Neuronal stem cell (in vitro differentiated cells): ENCODE measurements at places on chromosomes 3 and 15.

DNA sequence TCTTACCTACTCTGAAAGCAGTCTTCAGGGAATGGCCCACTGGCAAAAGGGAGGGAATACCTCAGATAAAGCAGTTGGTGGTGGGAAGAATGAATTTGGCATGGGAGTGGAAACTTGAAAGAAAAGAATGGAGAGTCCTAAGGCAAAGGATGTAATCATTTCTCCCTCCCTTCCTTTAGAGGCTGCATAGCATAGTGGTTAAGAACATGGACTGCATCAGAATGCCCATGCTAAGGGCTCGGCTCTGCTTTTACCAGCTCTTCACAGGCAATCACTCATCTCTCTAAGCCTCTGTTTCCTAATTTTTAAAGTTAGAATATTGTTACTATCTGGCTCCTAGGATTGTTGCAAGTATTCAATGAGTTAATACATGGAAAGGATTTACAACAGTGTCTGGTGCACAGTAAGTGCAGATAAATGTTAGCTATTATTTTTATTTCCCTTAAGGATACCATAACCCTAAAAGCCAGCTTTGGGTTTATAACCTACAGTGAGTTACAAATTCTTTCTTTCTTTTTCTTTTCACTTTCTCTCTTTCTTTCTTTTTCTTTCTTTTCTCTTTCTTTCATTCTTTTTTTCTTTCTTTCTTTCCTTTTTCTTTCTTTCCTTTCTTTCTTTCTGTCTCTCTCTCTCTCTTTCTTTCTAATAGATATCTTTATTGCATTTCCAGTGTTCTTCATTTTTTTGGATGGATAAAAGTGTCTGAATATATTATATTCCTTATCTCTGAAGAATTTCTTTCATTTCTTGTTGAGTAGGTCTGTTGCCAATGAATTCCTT lies 23.6 kb downstream of the VEPH1 start:
- no peaks in the 10 kb centered on the region for H3K4me1 ChIP-seq
- no peaks in the 10 kb centered on the region for H3K27me3 ChIP-seq
- H3K4me3 ChIP-seq = no peak overlapping the region
- H3K27ac ChIP-seq = no peak overlapping the region
- DNase-seq = no peak

DNA sequence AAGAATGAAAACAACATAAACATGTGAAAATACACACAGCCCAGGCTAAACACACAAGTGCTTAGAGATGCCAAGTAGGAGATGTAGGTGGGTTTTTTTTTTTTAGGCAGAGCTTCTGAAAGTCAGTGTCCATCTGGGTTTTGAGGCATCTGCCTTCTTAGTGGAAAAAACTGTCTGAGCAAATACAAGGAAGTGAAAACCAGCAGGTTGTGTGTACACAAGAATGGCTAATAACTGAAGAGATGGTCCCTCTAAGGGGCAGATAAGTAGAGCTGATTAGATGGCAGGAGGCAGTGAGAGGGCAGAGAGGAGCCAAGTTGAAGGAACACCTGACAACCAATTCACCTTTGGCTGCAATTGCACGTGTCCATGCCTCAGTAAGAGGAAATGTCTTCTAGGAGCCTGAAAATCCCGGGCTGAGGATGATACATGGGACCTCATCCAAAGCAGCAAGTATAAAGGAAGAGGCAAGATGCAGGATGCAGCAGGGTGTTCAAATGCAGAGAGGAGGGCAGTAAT lies 34.9 kb downstream of the CYP19A1 start:
- H3K4me1 ChIP-seq = no peaks in the 10 kb centered on the region
- no peak for DNase-seq
- H3K27me3 ChIP-seq = no peaks in the 10 kb centered on the region
- H3K27ac ChIP-seq = no peak overlapping the region
- no peak overlapping the region for H3K4me3 ChIP-seq

DNA sequence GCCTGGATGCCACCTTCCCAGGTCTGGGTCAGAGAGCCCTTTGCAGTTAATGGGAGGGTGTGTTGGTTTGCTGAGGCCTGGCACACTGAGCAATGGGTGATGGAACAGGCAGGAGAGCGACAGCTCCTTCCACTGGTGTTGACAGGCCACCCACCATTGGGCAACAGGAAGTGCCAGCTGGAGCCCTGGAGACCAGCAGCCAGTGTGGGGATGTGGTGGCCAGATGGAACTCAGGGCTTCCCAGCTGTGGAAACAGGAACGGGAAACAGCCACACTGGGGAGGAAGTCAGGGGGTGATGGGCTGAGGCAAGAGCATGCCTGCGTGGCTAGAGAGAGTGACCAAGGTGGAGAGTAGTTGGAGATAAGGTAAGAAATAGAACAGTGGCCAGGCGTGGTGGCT lies 9.3 kb downstream of the PSTPIP1 start:
- H3K4me1 ChIP-seq = no peaks in the 10 kb centered on the region
- DNase-seq = no peak
- H3K36me3 ChIP-seq = no peaks in the 10 kb centered on the region

DNA sequence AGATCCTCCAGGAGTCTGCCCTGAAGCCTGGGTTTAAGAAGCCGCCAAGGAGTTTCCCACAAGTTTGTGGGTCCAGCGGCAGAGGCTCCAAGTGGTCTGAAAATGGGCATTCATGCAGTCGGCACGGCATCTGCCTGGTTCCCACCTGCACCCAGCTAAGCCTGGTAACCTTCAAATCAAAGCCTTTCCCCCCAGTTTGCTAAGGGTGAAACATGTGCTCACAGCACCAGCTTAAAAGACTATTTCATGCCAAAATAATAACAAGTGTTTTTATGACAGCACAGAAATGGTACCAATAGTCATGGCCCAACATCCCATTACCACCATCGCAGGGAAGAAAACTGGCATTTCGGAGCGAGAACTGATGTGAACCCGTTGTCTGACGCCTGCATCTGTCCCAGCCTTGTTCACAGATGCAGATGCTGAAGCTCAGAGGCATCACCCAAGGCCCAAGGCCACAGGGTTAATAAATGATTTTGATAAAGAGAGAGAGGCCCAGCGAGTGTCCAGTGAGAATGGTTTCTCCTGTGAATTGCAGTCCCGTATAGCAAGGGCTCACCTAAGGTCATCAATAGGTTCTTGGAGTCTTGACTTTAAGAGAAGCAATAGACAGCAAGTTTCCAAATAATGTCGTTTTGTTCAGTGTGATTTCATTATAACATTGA lies 188.0 kb upstream of the TPM1 start:
- no peaks in the 10 kb centered on the region for H3K36me3 ChIP-seq
- H3K4me3 ChIP-seq = no peak overlapping the region
- no peak for DNase-seq
- no peak overlapping the region for H3K27ac ChIP-seq
- H3K4me1 ChIP-seq = peaks cover 11% of the 10 kb centered on the region

GRCh38 chr3:13007251-13007941 lies 65.8 kb downstream of the IQSEC1 start:
- no peaks in the 10 kb centered on the region for H3K36me3 ChIP-seq
- DNase-seq = no peak
- no peaks in the 10 kb centered on the region for H3K27me3 ChIP-seq
- no peak overlapping the region for H3K4me3 ChIP-seq

DNA sequence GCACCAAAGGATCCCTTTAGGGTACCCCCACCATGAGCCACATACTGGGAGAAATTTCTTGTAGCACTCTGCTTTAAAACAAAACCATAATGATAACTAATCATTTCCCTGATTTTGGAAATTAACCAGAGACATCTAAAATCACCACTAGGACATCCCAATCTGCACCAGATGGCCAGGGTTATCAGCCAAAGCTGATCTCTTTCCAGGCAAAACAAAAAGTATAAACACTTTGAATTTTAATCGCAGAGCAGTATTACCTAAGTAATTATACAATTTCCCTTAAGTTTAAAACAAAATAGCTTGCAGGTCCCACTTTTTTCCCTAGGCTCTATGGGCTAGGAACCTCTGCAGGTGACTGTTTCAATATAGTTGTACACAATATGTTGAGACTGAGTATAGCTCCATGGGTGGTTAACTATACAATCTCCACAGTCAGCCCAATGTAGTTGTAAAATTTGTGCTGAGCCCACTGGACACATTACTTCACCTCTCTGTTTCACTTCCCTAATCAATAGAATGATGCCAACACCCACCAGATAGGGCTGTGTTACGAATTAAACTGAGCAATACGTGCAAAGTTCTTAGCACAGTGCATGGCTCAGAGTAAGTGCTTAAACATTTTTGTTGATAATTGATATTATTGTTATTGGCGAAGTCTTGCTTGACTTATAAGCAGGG lies 629 bp upstream of the NOX5 start:
- H3K4me1 ChIP-seq = no peaks in the 10 kb centered on the region
- H3K36me3 ChIP-seq = no peaks in the 10 kb centered on the region
- H3K4me3 ChIP-seq = no peak overlapping the region
- H3K27ac ChIP-seq = no peak overlapping the region
- DNase-seq = no peak

DNA sequence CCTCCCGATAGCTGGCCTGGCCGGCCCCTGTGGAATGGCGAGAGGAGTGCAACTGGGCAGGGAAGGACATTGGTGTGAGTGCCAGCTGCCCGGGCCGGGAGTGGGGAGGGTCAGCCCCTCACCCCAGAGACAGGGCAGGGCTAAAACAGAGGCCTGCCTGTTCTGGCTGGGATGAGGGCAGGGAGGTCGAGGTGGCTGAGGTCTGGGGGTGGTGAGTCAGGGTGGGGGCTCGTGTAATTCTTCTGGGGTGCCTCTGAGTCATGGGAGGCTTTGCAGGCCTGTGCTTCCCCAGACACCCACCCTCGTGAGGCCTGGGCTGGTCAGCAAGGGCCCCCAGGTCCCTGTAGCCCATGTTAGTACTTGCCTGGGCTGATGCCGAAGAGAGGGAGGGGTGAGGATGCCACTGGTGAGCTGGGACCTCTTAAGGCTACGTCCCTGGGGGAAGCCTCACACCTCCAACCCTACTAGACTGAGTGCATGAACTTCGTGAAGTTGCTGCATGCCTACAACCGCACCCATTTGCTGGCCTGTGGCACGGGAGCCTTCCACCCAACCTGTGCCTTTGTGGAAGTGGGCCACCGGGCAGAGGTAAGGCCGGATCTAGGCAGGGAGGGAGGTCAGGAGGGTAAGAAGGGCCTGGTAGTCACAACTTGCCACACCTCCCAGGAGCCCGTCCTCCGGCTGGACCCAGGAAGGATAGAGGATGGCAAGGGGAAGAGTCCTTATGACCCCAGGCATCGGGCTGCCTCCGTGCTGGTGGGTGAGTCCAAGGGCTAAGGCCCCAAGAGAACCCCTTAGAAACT lies 1.7 kb downstream of the SEMA3B start:
- no peak for DNase-seq
- H3K27ac ChIP-seq = no peak overlapping the region
- peaks cover 30% of the 10 kb centered on the region for H3K4me1 ChIP-seq
- H3K36me3 ChIP-seq = no peaks in the 10 kb centered on the region
- peaks cover 23% of the 10 kb centered on the region for H3K27me3 ChIP-seq

DNA sequence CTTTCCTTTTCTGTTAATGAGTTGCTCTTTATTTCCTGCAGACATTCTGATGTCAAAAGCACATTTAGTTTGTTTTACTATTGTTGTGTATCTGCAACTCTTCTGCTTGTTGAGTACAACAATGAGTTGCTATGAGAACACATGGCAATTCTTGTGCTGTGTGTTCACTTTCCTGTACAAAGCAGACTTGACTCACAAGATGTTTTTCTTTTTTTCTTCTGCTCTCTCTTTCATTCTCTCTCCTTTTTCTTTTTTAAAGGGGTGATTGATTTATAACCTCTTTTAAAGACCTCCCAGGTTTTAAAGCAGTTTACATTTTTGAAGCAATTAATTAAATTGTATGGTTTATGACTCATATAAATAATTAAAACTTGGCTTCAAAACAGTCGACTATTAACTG lies 31.6 kb upstream of the ABHD10 start:
- no peaks in the 10 kb centered on the region for H3K36me3 ChIP-seq
- H3K4me3 ChIP-seq = no peak overlapping the region
- no peak for DNase-seq
- peaks cover 17% of the 10 kb centered on the region for H3K4me1 ChIP-seq
- H3K27ac ChIP-seq = no peak overlapping the region
- H3K27me3 ChIP-seq = no peaks in the 10 kb centered on the region

- no peak overlapping the region for H3K4me3 ChIP-seq
- no peak overlapping the region for H3K27ac ChIP-seq
- H3K27me3 ChIP-seq = no peaks in the 10 kb centered on the region
- no peaks in the 10 kb centered on the region for H3K4me1 ChIP-seq
Observed at GRCh38 chr3:121096953-121097352, 188.9 kb downstream of the STXBP5L start.

- H3K4me1 ChIP-seq = peaks cover 6% of the 10 kb centered on the region
- peaks cover 17% of the 10 kb centered on the region for H3K36me3 ChIP-seq
- no peaks in the 10 kb centered on the region for H3K27me3 ChIP-seq
- H3K4me3 ChIP-seq = no peak overlapping the region
Observed at GRCh38 chr3:101848326-101848725, 988 bp upstream of the NFKBIZ start.

DNA sequence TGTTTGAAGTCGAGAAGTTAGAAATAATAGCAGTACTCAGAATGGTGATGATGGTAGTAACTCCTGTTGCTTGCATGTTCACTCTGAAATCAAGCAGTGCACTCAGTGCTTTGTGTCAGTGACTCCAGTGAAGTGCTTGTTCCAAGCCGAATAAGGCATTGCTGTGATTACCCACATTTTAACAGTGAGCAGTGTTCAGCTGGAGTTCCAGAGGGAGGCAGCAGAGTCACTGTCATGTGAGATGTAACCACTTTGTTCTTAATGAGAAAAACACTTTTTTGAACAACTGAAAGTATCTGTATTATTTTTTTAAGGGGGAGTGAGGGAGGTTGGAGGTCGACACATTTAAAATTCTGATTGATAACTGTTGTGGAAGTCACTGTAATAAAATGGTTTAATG lies 3.7 kb downstream of the MDFIC2 start:
- H3K27me3 ChIP-seq = no peaks in the 10 kb centered on the region
- H3K36me3 ChIP-seq = no peaks in the 10 kb centered on the region
- no peak overlapping the region for H3K27ac ChIP-seq
- peak; percentile 9 for DNase-seq
- H3K4me1 ChIP-seq = no peaks in the 10 kb centered on the region
- H3K4me3 ChIP-seq = no peak overlapping the region

DNA sequence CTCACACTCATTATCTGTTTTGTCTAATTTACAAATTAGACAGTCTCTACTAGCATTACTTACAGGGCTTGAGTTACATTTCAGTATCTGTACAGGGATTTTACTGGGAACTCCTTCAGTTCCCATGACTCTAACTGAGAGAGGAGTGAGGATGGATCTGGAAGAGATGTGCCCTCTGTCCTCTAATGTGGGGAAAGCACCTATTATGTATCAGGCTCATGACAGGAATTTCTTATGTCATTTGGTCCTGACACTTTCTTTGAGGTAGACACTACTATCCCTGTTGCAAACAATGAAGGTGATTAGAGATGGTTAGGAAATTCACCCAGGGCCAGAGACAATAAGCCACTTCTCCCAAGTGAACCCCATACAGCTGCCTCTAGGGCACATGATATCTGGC lies 10.9 kb upstream of the NCKIPSD start:
- peaks cover 32% of the 10 kb centered on the region for H3K36me3 ChIP-seq
- H3K27me3 ChIP-seq = no peaks in the 10 kb centered on the region
- H3K4me3 ChIP-seq = no peak overlapping the region

- H3K36me3 ChIP-seq = no peaks in the 10 kb centered on the region
- DNase-seq = no peak
- no peaks in the 10 kb centered on the region for H3K27me3 ChIP-seq
- H3K4me1 ChIP-seq = no peaks in the 10 kb centered on the region
- no peak overlapping the region for H3K27ac ChIP-seq
- H3K4me3 ChIP-seq = no peak overlapping the region
Observed at GRCh38 chr15:94791510-94791909, 560.1 kb downstream of the MCTP2 start.
